Cerebellar nuclear complex (tissue), 1 donor: ENCODE measurements at places on chromosomes 13 and 19.

GRCh38 chr13:33528896-33529295 lies 243.3 kb upstream of the STARD13 start:
- DNase-seq = no peak

DNA sequence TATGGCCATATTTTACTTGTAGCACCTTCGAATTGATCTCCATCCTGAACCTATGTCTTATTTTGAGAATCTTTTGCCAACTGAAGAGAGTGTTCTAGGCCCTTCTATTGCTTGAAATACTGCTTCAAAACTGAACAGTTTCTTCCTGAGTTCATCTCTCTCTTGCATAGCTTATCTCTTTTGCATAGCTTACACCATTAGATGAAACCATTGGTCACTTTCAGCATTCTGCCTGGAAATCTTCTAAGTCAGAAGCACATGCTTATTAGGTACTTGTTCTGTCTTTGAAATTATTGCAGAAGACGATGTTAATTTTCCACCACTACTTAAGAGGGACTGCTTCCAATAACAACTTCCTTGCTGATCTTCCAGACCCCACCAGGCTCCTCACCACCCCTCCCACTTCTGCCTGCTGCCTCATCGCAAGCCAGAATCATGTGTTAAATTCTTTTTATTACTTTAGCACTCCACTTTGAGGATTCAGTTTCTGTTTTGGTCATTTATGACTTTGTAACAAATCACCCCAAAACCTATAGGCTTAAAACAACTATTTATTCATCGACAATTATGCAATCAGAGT lies 122.4 kb upstream of the MAB21L1 start:
- no peak for DNase-seq

DNA sequence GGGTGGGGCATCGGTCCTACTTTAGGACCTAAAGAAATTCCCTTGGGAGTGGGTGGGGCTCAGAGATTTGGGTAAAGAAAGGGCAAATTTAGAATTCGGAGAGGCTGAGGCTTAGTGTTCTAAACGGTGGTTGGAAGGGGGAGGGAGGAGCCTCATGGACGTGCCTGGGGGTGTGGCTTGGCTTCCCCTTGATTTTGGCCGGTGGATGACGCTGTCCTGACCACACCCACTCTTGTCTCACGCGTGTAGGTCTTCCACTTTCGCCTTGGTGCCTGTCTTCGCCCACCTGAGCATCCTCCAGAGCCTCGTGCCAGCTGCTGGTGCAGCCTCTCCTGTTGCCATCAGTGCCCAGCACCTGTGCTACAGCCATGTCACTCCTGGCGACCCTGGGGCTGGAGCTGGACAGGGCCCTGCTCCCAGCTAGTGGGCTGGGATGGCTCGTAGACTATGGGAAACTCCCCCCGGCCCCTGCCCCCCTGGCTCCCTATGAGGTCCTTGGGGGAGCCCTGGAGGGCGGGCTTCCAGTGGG lies 1.2 kb upstream of the NUP62 start:
- DNase-seq = no peak

DNA sequence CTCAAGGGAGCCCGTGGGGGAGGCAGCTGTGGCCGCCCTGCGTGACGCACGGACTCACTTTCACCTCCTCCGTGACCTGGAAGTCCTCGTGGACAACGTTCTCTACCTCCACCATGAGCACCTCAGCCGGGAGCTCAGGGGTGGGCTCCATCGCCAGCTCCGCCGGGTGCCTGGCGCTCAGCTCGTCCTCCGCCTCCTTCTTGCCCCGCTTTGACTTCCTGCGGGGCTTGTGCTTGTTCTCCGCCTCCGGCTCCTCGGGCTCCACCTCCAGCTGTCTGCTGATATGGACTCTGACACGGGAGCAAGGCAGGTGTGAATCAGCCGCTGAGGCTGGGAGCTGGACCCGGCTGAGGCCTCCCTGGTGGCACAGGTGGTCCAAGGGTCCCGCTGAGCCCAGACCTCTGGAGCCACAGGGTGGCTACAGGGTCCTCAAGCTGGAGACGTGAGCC lies 8.2 kb downstream of the LONP1 start:
- DNase-seq = no peak

DNA sequence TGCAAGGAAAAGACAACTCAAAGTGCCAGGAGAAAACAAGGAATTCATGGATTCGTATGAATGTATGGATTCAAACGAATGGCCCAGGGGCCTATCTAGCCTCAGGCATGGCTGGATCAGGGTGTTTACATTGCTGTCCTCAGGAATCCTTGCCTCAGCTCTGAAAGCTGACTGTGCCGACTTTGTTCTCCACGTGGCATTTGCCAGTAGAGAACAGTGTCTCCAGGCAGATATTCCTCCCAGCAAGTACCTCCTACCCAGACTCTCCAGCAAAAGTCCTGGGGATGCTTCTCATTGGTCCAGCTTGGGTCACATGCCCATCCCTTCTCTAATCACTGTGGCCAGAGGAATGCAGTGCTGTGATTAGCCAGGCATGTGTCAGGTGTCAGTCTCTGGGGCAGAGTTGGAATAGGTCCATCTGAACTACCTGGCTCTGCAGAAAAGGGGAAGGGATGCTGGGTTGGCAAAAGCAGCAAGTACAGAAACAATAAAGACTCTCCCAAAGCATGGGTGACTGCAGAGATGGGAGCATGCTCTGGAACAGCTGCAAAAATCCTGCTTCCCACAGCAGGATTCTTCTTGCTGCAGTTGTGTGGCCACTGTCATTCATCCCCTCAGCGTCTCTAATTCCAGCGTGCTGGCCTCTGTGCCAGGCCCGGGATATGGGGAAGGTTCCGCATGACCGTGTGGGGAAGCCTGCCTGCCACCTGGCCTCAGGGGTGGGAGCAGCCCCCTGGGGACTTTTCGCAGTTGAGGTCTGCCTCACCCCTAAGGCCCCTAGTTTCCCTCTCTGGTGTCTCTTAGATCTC lies 30.0 kb downstream of the CCNE1 start:
- no peak for DNase-seq

GRCh38 chr13:23212671-23213070 lies 31.9 kb downstream of the SGCG start:
- no peak for DNase-seq

DNA sequence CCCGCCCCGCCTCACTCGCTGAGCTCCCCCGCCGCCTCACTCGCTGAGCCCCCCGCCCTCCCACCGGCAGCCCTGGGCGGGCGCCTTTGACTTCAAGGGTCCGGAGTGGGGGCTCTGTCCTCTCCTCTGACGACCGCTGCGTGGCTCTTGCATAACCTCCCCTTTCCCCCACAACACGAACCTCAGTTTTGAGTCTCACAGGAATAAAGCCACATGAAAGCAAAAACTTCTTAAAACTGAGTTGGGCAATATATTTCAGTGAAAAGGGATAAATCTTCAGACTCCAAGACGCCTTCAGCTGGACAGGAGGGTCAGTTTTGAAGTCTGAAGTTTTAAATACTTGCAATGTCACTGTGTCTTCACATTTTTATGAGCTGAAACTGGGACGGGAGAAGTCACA lies 70.6 kb upstream of the C13orf46 start:
- no peak for DNase-seq

GRCh38 chr13:26839682-26840081 lies 79.1 kb upstream of the GPR12 start:
- DNase-seq = no peak

DNA sequence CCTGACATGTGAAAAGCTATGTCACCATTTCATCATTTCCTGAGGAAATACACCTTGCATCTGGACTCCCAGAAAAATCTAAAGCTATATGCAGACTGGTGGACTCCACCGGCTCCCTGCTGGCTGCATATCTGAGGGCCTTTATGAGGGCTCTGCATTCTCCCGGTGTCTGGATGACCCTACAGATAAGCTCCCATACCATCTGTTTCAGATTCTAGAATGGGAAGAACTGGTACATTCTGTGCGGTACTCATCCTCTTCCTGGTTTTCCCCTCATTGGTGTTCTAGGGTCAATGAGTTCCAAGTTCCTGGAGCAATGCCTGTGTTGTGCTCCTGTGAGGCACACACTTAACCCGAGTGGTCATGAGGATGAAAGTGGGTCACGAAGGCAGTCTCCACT lies 60.4 kb downstream of the COL4A1 start:
- DNase-seq = no peak

- DNase-seq = no peak
Measured at GRCh38 chr19:2479556-2480194, 3.7 kb downstream of the GADD45B start.

DNA sequence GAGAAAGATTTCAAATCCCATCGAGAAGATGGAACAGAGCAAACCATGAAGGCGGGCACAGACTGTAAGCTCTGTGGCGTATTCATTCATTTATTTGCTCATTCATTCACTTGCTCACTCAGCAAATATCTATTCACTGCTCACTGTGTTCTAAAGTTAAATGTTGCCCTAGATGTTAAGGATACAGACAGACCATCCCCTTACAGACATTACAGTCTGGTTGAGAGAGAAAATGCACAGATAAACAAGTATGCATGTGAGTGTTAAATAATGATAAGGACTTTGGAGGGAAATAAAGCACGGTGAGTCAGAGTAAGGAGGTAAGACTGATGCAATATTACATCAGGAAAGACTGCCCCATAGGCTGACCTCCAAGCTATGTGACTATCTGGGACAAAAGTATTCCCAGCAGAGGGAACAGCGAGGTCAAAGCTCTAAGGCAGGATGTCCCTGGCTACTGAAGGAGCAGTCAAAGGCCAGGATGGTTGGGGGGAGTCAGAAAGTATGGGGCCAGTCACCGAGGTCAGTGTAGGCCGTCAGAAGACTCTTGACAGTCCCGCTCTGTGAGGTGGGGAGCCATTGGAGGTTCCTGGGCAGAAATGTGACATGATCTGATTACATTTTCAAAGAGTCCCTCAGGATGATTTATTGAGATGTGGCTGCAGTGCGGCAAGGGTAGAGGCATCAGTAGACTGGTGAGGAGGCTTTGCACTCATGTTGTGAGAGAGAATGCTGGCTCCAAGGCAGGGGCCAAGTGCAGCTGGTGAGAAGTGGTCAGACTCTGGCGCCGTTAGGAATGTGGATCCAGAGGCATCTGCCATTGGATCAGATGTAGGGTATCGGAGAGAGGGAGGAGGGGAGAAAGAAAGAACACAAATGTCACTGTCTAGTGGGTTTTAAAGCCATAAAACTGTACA lies 37.9 kb downstream of the MBNL2 start:
- DNase-seq = no peak

DNA sequence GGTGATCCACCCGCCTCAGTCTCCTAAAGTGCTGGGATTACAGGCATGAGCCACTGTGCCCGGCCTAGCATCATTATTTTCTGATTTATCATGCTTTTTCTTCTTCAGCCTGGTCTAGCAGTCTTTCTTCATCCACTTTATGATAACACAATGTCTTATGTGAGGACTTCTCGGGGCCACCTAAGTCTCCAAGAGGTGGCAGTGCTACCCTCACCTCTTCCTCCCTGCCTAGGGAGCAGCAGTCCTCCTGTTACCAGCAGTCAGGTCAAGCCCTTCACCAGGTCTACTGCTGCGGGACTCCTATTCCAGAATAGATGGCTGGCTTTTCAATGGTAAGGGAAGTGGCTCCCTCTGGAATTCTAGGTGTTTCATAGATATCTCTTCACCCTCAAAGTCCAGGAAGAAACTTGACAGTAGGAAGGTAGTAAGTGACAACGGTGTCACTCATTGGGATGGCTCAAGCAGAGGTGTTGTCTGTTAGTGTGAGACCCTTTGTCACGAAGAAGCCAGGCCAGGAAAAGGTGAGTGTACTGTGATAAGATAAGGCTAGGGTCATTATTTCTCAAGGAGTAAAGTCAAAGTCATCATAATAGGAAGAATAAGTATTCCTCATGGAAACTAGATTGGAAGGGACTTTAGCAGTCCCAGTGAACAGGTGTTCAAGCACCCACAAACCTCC lies 164.0 kb downstream of the KLF5 start:
- no peak for DNase-seq

DNA sequence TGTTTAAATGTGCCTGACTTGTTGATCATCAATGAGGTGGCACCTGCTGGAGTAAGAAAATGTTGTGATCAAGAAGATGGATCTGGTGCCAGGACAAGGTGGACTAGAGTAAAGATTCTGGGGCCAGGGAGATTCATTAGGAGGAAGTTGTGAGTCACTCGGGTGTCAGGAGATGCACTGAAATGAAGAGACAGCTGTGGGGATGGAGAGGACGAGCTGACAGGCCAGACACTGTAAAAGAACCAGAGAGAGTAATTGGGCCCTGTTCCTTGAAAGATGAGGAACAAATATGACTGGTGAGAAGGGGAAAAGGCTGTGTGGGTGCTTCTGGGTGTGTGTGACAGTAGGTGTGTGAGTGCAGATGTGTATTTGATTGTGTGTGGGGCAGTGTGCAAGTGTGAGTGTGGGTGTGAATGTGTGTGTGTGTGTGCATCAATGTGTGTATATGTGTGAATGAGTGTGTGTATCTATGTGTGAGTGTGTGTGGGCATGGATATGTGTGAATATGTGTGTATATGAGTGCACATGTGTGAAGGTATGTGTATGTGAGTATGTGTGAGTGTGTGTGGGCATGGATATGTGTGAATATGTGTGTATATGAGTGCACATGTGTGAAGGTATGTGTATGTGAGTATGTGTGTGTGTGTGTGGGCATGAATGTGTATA lies 260.5 kb downstream of the RFC3 start:
- no peak for DNase-seq

GRCh38 chr13:98483601-98484288 lies 93.2 kb downstream of the STK24 start:
- DNase-seq = no peak

GRCh38 chr13:48564056-48564455 lies 31.2 kb upstream of the RCBTB2 start:
- DNase-seq = no peak

DNA sequence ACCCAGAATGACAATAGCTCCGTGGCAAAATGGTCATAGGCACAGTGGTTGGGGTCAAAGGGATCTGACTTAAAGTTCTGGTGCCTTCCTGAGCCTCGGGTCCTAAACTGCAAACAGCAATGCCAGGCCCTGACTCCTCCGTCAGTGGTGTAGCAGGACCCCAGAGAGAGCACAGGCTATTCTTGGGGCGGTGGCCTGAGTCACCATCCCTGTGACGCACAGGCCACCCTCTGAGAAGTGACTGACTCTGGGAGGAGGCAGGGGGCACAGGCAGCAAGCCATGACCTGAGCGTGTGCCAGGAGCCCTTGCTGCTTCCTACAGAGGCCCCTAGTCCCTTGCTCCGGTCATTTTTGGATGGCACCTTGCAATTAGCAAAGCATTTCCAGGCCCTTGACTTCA lies 18.7 kb downstream of the PLVAP start:
- no peak for DNase-seq

- no peak for DNase-seq
Measured at GRCh38 chr13:85575110-85575509, 224.1 kb downstream of the SLITRK6 start.

DNA sequence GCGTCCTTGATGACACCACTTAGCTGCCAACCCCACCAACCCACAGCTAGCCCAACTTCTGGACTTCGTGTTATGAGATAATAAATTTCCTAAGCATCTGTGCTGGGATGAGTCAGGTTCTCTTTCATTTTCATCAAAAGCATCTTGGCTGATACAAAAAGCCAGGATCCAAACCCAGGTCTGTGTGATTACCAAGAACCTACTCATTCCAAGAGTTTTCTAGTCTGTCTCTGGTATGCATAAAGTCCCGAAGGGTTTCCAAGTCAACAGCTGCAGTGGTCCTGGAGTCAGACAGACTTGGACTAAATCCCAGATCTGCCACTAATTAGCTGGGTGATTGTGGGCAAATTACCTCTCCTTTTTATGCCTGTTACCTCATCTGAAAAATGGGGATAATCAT lies 55.5 kb upstream of the SERP2 start:
- no peak for DNase-seq

GRCh38 chr13:33919120-33919519 lies 101.2 kb downstream of the RFC3 start:
- DNase-seq = no peak
